ENCODE measurements at places on chromosomes 1 and 21.

- no peak for DNase-seq
Measured at GRCh38 chr21:35509001-35509704, 460.1 kb upstream of the RUNX1 start.

- DNase-seq = no peak
Measured at GRCh38 chr1:39154553-39155421, 49.7 kb upstream of the MACF1 start.

GRCh38 chr1:155125511-155125945, 2.1 kb upstream of the EFNA1 start:
- no peak for DNase-seq

DNA sequence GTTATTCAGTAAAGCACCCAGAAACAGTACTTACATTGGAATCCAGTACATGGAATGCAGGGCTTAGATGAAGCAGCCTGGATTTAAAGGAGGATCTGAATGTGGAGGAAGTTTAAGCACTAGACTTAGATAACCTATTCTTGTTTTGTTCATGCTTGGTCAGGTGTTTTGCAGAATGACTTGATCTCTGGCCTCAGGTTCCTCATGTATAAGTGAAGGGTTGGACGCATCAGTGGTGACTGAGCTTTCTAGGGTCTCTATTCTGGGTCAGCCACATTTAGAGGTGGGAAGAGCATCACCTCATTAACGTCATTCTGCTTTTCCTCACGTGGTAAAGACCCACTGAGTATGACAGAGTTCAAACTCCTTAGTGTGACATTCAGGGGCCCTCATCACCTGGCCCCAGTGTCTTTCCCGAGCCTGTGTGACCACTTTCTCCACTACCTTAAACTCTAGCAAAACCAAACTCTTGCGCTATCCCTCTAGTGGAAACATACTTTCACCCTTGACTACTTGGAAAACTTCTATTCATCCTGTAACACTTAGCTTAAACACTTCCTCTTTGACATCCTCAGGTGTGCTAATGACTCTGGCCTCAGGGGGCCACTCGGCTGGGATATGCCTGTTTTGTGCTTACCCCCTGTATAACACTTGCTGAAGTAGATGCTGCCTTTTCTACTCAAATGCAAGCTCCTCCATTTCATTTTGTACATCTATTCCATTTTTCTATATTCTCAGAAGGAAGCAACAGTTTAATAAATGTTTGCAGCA, 871 bp upstream of the ERICH3 start:
- peak; percentile 33 for DNase-seq

- DNase-seq = no peak
Measured at GRCh38 chr1:243434594-243434993, 178.8 kb downstream of the SDCCAG8 start.

GRCh38 chr1:54136269-54136896, 16.4 kb downstream of the CDCP2 start:
- no peak for DNase-seq

- no peak for DNase-seq
Measured at GRCh38 chr1:98028800-98029199, 108.0 kb upstream of the DPYD start.

DNA sequence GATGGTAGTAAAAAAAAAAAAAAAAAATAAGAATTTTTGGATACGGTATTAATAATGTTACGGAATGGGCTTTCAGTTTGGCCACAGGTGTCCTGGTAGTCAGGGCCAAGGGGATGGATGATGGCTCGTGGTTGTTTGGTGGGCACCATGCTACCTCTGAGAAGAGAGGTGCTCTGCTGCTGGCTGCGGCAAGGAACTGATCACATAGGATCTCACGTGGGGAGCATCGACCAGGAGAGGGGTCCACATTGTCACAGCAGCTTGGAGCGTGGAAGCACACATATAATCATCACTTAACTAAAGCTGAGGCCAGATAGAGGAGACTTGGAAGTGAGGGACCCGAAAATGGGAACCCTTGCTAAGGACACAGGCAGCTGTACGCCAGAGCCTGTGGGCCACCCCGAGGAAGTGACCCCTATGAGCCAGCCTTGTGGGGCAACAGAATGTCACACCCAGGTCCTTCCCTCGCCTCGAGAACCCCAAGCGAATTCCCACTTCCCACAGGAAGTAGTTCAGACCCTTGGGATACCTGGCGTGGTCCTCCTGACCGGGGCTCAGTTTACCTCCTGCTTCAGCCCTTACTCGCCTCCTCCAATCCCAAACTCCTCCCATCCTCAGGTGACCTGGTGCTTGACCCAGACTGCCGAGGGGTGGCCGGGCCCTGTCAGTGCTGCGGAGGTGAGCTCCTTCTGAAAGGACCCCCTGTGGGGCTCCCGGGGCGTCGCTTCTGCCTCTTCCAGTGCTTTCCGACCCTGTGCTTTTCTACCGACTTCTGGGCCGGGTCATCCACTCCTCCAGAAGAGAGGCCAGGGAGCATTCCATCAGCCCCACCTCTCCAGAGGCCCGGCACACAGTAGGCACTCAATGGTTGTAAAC, 222.0 kb downstream of the CAMTA1 start:
- DNase-seq = no peak

GRCh38 chr1:31712630-31713029, 8.8 kb upstream of the COL16A1 start:
- no peak for DNase-seq

DNA sequence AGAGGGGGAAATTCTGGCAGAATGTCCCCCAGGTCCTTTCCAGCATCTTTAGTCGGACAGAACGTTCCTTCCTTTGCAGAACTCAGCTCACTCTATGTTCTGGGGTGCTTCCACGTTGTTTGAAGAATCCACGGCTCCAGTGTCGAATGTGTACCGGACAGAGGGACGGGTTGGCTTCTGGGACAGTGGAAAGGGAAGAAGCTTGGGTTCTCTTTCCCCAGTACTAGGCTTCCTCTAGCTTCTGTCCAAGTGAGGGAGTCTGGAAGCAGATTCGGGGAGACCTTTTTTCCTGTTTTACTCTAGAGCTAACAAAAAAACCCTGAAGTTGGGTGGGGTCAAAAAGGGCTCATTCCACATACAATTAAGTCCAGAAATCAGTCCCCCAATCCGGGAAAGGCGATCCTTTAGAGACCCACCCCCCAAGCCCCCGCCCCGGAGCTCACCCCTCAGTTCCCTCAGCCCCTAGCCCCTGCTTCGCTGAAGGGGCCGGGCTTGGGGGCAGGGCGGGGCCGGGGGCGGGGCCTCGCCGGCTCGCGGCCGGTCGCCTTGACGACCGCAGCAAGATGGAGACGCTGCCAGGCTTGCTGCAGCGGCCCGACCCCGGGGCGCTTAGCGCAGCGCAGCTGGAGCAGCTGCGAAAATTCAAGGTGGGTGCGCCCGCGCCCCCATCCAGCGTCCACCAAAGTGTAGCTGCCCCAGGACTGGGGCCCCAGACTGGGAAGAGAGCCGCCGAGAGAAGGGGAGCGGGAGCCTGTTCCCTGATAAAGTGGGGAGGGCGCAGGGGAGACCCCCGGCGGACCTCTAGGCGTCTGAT, at the start of gene RIIAD1:
Gene RIIAD1, plus strand, starts transcription at position 549 of the 814 bp plus-strand sequence. Its CDS starts 15 bp downstream, at position 564.
- no peak for DNase-seq

- DNase-seq = no peak
Measured at GRCh38 chr1:78664763-78665162, 15.1 kb downstream of the IFI44 start.

GRCh38 chr1:109204484-109204883, 9.2 kb upstream of the SARS1 start:
- no peak for DNase-seq

DNA sequence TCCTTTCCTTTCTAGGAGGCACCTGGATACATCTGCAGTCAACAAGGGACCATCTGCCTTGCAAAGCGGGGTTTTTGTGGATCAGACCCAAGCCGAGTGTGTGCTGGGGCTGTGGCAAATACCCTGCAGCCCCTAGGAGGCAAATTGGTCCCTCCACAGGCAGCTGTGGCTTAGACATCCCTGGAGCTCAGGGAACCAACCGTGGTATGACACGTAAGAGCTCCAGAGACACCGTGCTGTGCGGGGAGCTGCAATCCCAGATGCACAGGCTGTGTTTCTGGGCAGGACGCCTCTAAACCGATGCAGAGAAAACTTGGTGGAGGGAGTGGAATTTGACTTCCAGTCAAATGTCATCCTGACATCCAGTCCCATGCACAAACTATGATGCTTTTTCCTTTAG, 141.5 kb downstream of the KAZN start:
- no peak for DNase-seq

- no peak for DNase-seq
Measured at GRCh38 chr1:198713081-198713480, 74.2 kb downstream of the PTPRC start.

- no peak for DNase-seq
Measured at GRCh38 chr1:234702342-234703000, 92.5 kb upstream of the IRF2BP2 start.

- DNase-seq = no peak
Measured at GRCh38 chr1:8109216-8109615, 83.1 kb upstream of the ERRFI1 start.

DNA sequence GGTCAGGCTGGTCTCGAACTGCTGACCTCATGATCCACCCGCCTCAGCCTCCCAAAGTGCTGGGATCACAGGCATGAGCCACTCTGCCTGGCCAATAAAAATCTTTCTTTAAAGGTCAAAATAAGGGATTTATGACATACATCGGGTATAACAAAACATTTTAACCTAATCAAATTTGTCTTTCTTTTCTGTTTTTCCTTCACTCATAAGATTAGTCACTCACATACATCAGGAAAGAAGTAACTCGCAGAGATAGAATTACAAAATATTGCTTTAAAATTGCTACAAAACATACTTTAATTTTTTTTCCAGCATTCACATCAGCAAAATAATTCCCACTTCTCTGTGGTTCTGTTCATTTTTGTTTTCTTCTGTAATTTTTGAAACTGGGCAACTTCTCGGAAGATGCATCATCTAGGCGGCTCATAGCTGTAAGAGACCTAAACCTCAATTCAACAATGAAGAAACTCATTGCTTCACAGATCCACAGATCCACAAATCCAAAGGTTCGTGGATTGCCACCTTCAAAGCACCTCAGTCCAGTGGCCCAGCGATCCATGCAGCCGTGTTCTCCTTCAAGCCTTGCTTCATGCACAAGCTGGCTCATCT, 39.7 kb downstream of the NEK2 start:
- DNase-seq = no peak

- no peak for DNase-seq
Measured at GRCh38 chr1:245804696-245805095, 649.9 kb downstream of the KIF26B start.

GRCh38 chr1:225808136-225808535, 1.8 kb upstream of the EPHX1 start:
- no peak for DNase-seq

GRCh38 chr21:45959779-45960390, 21.7 kb upstream of the COL6A1 start:
- DNase-seq = no peak

DNA sequence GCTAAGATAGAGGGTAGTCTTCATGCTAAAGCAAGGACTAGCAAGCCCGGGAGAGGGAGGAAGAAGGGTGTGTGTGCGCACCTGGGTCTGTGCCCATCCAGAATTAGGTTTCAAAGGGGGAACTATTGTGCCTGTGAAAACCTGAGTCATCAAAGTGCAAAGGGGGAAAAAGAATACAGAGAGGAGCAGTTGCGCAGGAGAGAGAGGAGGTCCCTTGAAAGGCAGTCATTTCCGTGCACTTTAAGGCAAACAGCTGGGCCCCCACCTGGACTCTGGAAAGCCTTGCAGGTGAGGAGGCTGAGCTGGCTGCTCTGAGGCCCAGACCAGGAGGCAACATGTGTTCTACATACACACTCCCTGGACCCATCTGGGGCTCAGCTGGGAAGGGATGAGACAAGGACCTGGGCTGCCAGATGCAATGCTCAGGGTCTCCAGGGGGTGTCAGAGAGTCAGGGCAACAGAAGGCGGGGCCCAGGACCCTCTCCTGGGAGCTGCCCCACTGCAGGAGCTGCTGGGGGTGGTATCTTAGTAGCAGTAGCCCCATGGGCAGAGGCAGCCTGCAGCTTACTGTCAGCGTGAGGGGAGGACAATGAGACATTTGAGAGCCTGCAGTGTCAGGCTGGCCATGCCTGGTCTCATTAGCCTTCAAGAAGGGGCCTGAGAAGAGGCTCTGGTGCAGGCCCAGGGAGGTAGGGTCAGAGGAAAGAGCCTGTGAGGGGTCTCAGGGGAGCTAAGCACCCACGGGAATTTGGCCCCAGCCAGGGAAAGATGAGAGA, 14.3 kb downstream of the PROK1 start:
- no peak for DNase-seq

DNA sequence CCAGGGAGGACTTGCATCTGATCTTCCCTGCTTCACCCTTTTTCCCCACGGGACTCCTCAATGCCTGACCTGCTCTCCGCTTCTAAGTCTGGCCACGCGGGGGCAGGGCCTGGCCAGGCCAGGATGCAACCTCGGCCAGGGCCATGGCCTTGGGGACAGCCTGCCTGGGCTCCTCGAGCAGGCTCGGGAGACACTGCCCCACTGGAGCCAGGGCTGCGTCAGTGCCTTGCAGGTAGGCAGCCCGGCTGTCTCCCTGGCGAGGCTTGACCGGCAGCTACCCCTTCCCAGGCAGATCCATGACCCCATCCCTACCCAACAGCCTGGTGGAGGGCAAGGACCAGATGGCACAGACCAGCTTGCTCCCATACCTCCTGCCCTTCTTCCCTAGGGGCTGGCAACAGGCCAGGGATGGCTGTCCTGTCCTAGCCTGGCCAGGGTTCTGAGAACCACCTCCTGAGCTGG, 2.7 kb upstream of the PRDM16 start:
- no peak for DNase-seq

DNA sequence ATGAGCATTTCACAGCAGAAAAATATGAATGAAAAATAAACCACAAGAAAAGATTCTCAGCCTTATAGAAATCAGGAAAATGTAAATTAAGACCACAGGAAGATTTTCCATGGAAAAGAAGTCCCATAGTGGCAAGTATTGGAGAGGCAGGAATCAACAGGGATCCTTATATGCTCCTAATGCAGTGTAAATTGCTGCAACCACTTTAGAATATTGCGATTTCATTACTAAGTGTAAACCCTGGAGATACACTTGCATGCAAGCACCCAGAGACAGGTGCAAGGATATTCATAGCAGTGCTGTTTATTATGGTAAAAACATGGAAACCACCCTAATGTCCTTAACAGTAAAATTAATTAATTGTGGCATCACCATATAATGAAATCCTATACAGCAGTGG, 10.6 kb upstream of the LRP8 start:
- DNase-seq = no peak

GRCh38 chr1:48114596-48115382, 107.7 kb upstream of the SLC5A9 start:
- no peak for DNase-seq

DNA sequence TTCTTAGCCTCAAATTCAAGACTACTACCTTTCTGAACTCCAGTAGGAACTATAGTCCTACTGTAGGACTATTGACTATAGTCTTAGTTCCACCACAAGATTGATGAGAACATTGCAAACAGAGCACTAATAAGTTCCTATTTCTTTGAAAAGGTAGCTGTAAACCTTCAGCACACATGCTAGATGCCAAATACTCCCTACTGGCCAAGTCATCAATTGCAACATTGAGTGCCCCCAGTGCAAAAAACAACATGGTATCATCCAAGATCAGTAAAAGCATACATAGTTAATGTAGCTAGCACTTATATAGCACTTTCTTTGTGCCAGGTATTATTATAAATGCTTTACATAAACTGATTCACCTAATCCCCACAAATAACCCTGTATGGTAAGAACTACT, 99.8 kb downstream of the MRPL39 start:
- DNase-seq = no peak

All from iPS DF 19.7 (cell line).